ENCODE measurements at places on chromosomes 3 and 15. TPM values are rescaled to one million over a fixed set of nuclear protein-coding genes. Genes with fewer than 3 reads are reported as not detected.

DNA sequence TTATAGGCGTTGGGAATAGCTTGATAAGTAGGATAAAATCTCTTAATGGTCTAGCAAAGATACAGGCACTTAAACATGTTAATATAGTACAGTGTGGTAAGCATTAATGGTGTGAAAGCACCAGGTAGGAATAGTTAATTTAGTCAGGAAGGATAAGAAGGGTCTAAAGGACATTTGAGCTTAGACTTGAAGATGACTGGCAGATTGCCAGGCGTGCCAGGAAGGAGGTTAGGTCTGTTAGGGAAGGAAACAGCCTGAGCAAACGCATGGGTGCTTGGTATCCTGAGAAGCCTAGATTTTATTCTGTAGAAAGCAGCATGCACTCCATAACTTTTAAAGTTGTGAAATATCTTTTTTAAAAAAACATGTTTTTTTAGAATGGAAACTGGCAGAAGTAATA is 17.7 kb downstream of the SEC62 start:
- no peak for DNase-seq

DNA sequence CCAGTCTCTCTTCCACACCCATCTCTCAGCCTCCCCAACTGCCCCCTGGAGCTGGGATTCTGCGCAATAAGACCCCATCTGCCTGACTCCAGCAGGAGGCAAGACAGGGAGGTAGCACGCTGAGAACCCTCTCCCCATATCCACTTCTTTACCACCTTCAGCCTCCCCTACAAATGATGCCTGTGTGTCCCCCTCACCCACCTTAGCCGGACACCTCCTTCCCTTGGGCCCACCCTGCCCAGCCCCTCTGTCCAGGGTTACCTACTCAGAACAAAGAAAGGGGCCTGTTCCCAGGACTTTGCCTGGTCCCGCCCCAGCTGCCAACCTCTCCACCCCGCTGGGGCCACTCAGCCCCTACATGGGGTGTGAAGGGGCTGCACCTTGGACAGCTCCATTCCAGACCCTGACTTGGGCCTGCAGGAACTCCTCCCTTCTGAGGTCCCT is 40.8 kb upstream of the ATP2B2 start:
- DNase-seq = no peak

- no peak for DNase-seq
These were observed 68.6 kb downstream of the ITGA11 start for GRCh38 chr15:68363353-68363752.

DNA sequence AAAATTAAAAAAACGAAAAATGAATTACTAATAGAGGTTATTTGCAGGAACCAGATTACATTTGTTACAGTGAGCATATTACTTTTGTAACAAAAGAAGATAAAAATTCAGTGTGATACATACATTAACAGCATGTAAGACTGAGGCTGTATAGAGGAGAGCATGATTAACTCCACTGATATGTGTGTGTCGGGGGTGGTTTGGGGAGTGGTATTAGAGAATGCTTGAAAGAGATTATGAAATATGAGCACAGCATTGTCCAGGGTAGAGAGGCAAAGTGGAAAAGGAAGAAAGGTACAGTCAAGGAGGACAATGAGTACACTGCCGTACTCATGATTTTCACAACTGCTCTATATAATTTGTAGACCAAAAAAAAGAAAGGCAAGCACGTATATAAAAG is 62.9 kb upstream of the LRRFIP2 start:
- no peak for DNase-seq

DNA sequence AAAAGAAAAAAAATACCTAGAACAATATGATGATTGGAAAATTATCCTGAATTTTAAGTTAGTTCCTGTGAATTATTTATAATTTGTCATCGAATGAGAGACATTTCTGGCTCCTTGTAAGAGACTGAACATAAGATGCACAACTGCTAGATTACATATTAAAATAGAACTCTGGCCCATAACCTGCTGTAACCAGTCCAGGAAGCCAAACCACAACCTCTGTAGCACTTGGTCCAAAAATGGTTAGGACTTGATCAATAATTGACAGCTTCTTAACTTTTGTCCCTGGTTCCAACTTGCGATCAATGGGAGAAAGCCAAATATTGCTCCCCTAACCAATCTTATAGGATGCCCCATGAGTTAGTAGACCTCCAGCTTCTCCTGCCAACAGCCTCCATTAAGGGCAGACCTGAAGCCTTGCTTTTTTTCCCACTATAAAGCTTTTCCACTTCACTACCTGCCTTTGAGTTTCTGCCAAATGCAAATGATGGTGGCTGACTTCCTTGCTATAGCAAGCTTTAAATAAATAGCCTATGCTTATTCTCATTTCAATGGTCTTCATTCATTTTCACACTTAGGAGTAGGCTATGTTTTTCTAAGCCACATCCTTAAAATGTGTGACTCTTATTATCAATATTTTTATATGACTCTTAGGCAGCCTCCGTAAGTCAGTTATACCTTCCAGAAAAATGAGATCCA is 224.0 kb upstream of the ARHGEF26 start:
- no peak for DNase-seq

GRCh38 chr3:141231952-141232823 is 563 bp downstream of the PXYLP1 start:
- peak; percentile 67 for DNase-seq

DNA sequence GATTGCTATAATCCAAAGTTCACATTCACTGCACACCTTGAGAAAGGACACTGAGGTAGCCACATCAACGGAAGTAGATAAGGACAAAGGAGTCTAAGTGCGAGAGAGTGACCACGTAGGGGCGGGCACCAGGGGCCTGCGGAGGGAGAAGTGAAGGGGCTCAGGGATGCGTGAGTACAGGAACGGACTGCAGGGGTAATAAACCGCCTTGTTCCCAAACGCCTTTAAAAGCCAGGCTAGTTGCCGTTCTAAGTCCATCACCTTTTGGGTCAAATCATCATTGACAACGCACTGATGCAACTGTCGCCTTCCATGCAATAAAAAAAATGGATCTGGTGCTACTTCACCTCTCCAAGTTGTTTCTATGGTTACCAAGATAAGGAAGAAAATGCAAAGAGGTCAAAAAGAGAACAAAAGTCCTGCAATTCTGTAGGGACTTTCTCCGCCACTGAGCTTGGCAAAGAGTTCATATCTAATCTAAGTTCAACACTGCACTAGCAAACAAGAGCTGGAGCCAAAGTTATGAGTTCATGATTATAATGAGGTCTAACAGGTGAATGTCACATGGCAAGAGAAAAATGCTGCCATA is 32.6 kb upstream of the ATP11B start:
- DNase-seq = no peak

DNA sequence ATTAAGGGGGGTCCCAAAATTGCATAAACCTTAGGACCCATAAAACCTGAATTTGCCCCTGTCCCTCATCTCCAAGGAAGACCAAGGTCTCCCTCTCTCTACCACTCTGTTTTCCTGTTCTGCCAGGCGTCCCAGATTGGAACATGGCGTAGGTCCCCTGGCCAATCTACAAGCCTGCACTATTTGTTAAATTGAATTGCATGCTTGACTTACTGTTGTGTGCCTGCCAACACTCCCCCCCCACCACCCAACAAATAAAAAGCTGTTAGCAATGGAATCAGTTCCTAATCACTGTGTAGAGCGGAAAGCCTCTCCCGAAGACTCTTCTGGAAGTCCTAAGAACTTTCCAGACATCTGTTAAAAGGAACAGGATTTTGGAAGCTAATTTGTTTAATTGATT is 11.7 kb downstream of the CTXND1 start:
- DNase-seq = no peak

The PRICKLE2 gene
- total RNA-seq = 35.1 TPM
